Type B pancreatic cell (in vitro differentiated cells): ENCODE measurements at places on chromosomes 4 and X.

GRCh38 chr4:54572152-54572542 lies 85.6 kb upstream of the KIT start:
- no peak for DNase-seq

DNA sequence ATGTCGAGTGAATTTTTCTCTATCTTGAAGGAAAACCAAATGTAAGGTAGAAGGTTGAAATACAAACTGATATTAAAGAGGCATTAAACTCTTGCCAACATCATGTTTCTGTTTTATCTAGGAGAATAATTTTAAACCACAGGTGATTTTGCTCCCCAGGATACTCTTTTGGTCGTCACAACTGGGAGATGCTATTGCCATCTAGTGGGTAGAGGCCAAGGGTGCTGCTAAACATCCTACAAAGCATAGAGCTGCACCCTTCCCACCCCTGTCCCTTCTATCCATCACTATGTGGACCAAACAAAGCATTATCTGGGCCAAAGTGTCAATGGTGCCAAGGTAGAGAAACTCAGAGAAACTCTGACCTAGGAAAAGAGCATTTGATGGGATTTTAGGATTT lies 154.6 kb upstream of the MAGEB2 start:
- no peak for DNase-seq

DNA sequence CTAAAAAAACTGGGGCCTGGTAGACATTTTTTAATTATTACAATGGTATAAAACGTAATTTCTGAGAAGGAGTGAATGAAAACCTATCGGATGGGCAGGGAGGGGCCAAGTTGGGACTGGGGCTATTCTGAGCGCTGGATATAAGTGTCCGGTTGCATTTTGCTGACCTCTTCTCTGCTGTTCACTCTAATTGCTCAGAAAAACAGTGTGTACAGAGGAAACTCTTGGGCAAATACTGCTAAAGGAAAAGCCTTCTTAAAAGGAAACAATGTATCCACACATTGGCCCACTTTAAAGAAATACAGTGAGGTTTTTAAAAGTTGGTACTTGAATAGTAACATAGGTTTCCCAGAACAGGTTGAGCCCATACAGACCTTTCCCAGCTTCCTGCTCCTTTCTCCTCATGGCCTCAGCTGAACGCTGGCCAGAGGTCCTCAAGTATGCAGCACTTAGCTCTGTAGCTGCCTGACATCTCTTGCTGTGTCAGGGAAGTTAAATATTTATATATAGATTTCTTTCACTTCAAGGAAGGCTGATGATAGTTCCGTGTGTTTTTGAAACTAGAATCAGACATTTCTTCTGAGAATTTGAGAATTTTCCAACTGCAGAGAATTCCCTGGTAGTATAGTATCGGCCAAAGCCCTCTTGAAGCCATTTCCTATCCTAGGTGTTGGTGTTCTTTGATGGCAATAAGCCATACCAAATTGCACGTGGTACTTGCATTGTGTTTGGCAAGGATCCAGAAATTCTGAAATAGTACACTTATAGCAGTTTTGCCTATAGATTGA lies 97.1 kb upstream of the SLC4A4 start:
- DNase-seq: no peak

DNA sequence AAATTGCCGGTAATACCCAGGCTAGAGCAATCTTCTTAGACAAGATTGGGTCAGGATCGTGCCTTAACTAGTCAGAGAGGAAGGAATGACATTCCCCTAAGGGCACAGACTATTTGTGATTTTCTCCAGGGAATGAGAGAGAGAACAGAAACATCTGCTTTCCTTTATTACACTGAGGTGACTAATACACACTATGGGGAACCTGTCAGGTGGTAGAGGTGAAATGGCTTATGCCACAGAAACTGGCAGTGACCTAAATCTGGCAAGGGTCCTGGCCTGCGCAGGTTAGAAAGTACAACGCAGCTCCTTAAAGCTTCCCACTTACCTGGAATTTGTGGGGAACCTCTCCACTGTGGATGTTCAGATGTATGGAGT lies 16.6 kb upstream of the HPGD start:
- no peak for DNase-seq

- DNase-seq: no peak
These were observed 13.0 kb downstream of the PPP1R3F start for GRCh38 chrX:49282647-49283011.

- no peak for DNase-seq
These were observed 72.9 kb upstream of the FABP2 start for GRCh38 chr4:119394826-119395225.

GRCh38 chr4:124804584-124804983 lies 92.1 kb upstream of the ANKRD50 start:
- no peak for DNase-seq

- no peak for DNase-seq
These were observed 153.8 kb upstream of the ANKRD50 start for GRCh38 chr4:124866301-124866700.

GRCh38 chr4:124433500-124433899 lies 279.0 kb downstream of the ANKRD50 start:
- DNase-seq: no peak

GRCh38 chr4:185018834-185019455 lies 655 bp downstream of the HELT start:
- no peak for DNase-seq

DNA sequence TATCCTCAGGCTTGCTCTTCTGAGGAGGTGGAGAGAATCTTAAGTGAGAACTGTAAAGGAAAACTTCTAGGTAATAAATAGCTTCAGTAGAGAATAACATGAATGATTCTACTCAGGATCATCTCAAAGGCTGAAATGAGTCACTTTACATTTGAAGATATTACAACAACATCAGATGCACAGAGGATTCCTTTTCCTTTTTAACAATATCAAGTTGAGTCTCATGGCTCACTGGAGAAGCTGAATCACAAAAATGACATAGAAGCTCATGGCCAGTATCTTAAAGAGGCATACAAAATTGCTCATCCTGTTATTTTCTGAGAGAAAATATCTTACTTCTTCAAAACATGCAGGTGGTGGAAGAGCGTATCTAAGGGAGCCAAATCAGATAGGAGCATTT lies 72.5 kb upstream of the EMCN start:
- no peak for DNase-seq

GRCh38 chr4:165464813-165465381 lies 86.1 kb downstream of the CPE start:
- DNase-seq: no peak

GRCh38 chr4:30538794-30539193 lies 181.4 kb upstream of the PCDH7 start:
- no peak for DNase-seq

DNA sequence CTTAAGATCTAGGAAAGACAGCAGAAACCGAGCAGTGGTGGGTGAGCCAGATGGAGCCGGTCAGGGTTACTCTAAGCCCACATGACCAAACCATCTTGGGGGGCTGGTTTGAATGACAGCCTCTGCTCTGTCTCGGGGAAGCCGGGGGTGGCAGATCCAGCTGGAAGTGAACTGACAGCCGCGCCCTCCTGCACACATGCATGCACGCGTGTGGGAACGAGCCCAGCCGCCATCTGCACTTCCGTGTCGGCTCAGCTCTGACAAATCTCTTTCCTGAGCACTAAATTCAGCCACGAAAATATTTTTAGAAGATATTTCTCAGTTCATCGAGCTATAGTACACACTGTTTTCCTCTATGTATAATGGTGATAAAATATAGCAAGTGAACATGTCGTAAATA lies 115.5 kb downstream of the DCTD start:
- no peak for DNase-seq

DNA sequence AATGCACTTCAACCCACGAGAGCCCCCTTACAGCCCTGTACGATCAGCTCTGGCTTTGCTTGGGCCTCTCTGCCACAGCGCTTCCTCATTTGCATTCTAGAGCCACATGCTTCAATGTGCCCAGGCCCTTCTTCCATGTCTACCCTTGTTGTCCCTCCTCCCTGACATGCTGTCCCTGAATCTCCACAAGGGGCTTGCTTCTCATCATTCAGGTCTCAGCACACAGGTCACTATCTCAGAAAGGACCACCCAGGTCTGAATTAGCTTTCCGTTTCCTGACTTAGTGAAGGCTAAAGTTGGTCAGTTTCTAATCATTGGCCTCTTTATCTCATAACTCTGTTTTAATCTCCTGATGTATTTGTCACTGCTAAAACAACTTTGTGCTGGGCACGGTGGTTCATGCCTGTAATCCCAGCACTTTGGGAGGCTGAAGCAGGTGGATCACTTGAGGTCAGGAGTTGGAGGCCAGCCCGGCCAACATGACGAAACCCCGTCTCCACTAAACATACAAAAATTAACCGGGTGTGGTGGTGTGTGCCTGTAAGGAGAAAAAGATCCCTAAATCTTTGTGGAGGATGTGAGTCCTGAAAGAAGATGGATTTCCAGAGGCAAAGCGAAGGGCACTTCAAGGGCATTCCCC lies 17.9 kb upstream of the SLC34A2 start:
- no peak for DNase-seq

DNA sequence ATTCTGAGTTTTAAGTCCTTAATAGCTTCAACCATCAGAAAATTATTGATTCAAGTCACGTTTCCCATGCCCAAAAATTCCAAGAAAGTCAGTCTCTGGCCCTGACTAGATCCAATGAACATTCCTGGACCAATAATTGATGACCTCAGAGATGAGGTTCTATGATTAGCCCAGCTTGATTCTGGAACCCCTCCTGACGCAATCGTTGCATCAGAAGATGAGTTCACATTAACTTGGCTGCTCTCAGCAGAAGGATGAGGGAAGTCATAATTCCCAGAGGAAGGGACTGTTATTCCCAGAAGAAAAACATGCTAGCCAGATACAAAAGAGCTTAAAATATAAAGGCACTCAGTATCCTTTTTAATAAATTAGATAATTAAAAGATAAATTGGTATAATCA lies 34.3 kb upstream of the CPEB2 start:
- DNase-seq: no peak
